ENCODE measurements at places on chromosomes 4 and X. TPM values are rescaled to one million over a fixed set of nuclear protein-coding genes. Genes with fewer than 3 reads are reported as not detected.
A peak's percentile ranks its signal among the peaks of the same experiment; 100 is the strongest.

- H3K27ac ChIP-seq, result no peak overlapping the region
- H3K4me3 ChIP-seq, result no peak overlapping the region
- no peaks in the 10 kb centered on the region for H3K4me1 ChIP-seq
- no peak for DNase-seq
Measured at GRCh38 chrX:41684138-41684537, 4.6 kb upstream of the GPR34 start.

- no peaks in the 10 kb centered on the region for H3K4me1 ChIP-seq
- DNase-seq, result no peak
- H3K27me3 ChIP-seq, result no peaks in the 10 kb centered on the region
Measured at GRCh38 chr4:89329280-89329679, 21.7 kb upstream of the GPRIN3 start.

DNA sequence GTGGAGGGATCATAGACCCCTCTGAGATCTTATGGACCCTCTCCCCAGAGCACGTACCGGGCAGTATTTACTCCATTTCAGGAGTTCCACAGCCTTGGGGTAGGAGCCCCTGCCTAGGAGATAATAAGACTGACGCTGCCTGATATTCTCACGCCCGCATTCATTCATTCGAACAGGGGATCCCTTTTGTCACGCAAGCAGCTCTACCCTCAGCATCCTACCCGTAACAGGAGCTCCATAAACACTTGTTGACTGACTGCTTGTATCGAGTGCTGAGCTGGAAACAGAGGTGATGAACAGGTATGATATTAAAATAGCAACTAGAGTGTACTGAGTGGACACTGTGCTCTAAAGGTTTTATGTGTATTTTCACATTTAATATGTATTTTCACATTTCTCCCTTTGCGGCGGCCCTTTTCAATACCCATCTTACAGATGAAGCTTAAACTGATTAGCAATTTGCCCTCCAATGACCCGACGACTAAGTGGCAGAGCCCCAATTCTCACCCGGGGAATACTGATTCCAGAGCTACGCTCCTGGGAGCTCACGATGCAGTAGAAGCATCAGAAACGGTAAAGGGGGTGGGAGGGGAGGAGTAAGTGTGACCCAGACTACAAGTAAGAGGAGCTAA, 888 bp downstream of the RAB28 start:
- no peak for DNase-seq
- H3K36me3 ChIP-seq, result peaks cover 5% of the 10 kb centered on the region
- peak overlapping the region; percentile 75 for H3K4me3 ChIP-seq
- H3K4me1 ChIP-seq, result peaks cover 22% of the 10 kb centered on the region
- H3K27me3 ChIP-seq, result no peaks in the 10 kb centered on the region

DNA sequence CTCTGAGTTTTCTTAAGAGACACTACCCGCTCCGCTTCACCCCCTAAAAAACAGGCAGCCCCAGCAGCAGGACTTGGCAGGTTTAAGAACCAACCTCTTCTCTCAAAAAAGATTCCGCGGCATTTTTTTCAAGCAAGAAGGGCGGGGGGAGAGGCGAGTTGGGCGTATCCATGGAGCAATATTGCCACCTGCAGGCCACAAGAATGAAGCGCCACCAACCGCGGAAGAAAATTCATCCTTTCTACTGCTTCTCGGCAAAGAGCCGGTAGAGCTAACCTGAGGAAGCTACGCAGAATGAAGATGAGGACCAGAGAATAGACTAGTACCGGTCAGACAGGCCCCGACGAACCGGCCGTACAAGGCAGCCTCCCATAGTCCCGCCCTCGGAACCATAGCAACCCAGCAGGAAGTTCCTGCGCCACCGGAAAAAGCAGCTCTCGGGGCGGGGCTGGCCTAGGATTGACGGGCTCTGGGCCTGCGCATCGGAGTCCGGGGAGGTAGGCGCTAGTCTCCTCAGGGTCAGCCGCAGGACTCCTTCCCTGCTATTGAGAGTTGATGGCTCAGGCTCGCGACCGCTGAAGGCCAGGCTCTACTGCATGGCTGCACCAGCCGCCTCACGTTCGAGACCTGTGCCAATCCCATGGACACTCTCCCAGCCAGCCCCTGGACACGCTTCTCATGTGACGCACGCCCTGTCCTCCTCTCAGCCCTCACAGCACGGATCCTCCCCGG, 76.9 kb downstream of the MAGED4 start:
- peak; percentile 76 for DNase-seq
- peak overlapping the region; percentile 67 for H3K4me3 ChIP-seq
- no peaks in the 10 kb centered on the region for H3K36me3 ChIP-seq

DNA sequence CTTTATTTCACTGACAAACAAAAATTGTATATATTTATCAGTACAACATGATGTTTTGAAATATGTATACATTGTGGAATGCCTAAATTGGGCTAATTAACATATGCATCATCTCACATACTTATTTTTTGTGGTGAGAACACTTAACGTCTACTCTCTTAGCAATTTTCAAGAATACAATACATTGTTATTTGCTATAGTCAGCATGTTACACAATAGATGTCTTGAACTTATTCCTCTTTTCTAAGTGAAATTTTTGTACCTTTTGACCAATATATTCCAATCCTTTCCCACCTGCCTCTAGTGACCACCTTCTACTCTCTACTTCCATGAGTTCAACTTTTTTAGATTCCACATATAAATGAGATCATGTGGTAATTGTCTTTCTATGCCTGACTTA, 35.1 kb downstream of the C4orf46 start:
- H3K4me3 ChIP-seq, result no peak overlapping the region
- no peaks in the 10 kb centered on the region for H3K36me3 ChIP-seq
- H3K4me1 ChIP-seq, result no peaks in the 10 kb centered on the region
- H3K27ac ChIP-seq, result no peak overlapping the region
- no peaks in the 10 kb centered on the region for H3K27me3 ChIP-seq
- no peak for DNase-seq

MAGEA2B gene
- total RNA-seq, result not detected

DMP1 gene
- not detected for total RNA-seq

GPRIN3 gene
- 46.4 TPM for total RNA-seq

Data from CD4-positive, alpha-beta T cell (primary cell).